CD4-positive, alpha-beta T cell treated with Interleukin-12 subunit alpha and Interleukin-12 subunit beta, for 1 hour (primary cell): ENCODE measurements at places on chromosomes 1 and 21.

DNA sequence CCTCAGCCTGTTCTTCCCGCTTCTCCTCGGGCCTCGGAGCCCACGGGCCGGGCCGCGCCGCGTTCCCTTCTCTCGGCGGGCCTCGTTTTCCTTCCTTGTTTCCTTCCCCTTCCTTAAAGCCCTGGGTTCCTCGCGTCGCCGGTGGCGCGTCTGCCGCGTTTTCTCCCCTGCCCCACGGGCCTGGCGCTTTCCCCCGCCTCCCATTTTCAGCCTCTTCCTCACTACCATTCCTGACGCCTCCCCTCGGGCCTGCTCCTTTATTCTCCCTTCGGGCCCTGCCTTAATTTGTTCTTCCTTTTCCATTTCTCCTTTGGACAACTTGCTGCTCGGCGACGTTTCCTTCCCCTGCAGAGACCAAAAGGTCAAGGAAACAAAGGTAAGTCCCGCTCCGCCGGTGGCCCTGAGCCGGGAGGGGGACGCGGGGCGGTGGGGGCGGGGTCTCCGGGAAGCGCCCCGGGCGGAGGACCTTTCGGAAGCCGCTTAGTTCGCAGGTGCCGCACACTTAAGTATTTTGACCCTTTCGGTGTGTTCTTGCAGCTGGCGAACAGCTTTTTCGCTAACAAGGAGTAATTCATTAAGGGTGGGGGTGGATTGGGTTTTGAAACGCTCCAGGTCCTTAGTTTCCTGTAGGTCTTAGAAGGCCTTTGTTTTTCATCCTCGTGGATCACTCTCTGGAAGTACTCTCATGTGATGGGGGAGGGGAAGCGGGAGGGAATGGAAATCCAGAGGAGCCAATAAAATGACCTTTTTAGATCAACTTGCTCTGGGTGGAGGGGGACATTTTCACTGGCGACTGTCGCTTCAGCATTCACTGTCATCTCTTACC is 780 bp downstream of the YTHDF2 start:
- DNase-seq: peak; percentile 57

GRCh38 chr1:100580446-100580845 is 42.5 kb downstream of the GPR88 start:
- no peak for DNase-seq

DNA sequence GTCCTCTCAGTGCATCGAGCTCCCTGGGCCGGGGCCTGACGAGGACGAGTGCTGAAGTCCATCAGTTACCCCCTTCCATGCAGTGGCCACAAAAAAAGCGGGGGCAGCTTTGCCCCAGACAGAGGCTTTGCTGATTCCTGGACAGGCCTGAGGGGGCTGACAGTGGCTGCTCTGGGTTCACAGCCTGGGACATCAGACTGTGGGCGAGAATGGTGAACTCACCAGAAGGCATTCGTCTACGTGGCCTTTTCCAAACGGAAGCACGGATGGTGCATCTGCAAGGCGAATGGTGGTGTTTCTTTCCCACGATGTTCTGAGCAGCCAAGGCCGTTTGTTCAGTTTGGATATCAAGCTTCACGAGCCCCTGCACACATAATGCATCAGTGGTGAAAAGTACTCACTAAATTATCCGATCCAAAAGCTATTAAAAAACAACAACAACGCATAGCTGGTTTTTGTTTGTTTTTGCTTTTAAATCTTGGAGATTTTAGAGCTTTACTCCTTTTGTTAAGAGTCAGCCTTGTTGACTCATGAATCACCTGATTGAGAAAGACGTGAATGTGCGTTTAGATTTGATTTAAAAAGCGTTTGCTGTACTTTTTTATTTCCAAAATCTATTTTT is 6.3 kb upstream of the ZBTB21 start:
- DNase-seq: no peak

DNA sequence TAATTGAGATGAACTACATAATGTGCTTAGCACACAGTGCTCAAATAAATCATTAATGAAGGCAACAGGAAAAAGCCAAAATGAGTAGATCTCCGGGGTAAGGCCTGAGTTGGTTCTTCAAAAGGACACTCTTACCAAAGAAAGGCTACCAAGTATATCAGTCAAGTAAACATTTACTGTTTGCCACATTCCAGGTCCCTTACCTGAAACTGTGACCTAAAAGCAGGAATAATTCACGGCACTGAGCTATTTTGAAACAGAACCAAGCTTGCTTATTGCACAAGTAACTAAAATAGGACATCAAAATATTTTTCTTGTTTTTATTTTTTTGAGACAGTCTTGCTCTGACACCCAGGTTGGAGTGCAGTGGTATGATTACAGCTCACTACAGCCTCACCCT is 2.0 kb upstream of the PITHD1 start:
- no peak for DNase-seq

DNA sequence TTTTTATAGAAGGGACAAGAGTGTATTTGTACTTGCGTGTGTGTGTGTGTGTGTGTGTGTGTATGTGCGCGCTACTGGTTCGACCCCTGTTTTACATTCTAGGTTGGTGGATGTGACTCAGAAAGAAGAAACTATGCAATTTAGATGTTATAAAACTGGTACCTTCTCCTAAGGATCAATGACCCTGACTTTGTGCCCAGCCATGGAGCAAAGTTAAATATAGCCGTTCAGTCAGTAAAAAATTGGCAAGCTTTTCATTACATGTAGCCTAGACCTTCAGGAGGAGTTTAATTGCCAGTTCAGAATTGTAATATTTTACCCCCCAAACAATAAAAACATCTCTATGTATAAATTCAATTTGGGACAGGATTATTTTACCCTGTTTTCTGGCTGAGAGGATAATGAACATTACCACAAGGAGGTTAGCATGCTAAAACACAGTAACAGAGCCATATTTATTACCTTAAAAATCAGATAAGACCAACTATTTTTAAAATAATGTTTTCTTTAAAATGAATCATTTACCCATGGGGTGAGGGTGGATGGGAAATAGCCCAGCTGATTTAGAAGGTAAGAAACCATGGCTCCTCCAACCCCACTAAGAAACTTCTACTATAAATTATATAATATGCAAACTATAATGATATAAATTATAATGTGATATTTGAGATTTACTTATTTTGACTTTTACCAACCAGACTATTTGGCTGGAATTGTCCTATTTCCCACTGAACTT is 33.5 kb upstream of the MTR start:
- no peak for DNase-seq

DNA sequence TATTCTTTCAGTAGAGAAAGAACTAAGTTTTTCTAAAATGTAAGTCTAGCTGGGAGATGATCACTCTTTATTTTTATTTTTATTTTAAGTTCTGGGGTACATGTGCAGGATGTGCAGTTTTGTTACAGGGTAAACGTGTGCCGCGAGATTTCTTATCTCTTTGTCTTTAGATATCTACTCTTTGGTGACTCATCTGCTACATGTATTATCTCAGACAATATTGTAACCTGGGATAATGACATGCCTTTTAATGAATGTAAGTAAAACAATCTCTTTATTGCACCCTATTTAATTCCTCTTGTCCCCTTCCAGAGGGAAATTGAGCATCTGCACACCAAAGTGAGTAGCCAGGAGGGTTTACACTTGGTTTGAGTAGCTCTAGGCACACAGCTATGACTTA is 9.4 kb downstream of the CR2 start:
- DNase-seq: no peak

DNA sequence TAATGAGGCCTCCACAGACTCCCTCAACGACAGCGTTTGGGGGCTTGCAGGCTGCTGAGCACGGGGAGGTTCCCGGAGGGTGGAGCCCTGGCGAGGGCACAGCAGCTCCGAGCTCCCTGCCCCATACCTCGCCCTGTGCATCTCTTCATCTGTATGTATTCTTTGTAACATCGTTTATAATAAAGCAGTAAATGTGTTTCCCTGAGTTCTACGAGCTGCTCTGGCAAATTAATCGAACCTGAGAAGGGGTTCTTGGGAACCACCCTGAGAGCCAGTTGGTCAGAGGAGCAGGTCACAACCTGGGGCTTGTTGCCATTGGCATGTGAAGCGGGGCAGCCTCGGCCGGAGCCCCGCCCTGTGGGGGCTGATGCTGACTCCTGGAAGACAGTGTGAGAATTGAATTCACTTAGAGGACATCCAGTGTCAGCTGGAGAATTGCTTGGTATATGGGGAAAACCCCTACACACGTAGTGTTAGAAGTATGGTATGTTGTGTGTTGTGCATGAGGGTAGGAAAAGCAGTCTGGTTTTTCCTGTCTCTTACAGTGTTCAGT is 11.5 kb downstream of the SLC37A1 start:
- DNase-seq: no peak

- DNase-seq: no peak
Measured at GRCh38 chr1:57489358-57490036, 65.6 kb upstream of the DAB1 start.

GRCh38 chr1:109235137-109235536 is 14.2 kb upstream of the CELSR2 start:
- DNase-seq: no peak

- DNase-seq: no peak
Measured at GRCh38 chr1:29417971-29418370, 181.6 kb downstream of the PTPRU start.

- peak; percentile 13 for DNase-seq
Measured at GRCh38 chr1:201530741-201531531, 8.0 kb upstream of the NAV1 start.

DNA sequence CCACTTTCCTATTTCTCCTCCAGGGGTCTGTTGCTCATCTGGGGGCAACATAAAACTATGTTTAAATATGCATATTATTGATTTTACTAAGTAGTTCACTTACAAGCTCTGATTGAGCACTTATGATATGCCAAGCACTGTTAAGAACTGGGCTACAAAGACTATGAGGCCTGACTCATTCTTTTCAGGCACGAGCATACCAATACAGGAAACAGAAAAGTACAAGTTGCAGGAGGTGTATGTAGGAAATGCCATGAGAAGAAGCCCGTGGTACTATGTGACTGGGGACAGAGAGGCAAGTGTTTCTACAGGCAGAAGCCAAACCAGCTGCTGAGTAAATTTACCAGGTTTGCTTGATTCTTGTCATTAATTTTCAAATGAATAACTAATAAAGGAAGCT is 120.4 kb upstream of the PTGFR start:
- DNase-seq: no peak

- no peak for DNase-seq
Measured at GRCh38 chr1:42086146-42086545, 67.1 kb upstream of the GUCA2B start.

- DNase-seq: no peak
Measured at GRCh38 chr1:207922554-207922953, 11.6 kb upstream of the CD34 start.

DNA sequence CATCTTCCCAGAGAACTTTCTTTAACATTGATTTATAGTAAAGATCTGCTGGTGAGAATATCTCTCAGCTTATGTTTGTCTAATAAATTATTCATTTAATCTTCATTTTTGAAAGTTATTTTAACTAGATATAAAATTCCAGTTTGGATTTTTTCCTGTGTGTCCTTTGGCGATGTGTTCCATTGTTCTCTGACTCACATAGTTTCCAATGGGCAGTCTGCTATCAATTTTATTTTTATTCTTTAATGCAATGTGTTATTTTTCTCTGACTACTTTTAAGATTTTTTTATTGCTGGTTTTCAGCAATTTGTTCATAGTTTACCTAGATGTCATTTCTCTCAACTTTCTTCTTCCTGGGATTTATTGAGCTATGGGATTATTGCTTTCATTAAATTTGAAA is 325.2 kb upstream of the POGK start:
- no peak for DNase-seq

DNA sequence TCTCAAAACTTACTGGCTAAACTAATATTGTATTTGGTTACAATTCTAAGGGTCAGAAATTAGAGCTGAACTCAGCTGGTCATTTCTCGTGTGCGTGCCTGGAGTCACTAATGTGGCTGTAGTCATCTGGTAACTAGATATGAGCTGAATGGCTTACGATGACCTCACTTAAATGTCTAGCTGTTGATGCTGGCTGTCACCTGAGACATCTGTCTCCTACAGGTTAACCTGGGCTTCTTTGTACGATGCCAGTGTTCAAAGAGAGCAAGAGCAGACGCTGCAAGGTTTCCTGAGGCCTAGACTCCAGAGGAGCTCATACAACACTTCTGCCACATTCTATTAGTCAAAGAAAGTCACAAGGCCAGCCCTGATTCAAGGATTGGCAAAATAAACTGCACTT is 17.1 kb upstream of the ALG6 start:
- DNase-seq: no peak

DNA sequence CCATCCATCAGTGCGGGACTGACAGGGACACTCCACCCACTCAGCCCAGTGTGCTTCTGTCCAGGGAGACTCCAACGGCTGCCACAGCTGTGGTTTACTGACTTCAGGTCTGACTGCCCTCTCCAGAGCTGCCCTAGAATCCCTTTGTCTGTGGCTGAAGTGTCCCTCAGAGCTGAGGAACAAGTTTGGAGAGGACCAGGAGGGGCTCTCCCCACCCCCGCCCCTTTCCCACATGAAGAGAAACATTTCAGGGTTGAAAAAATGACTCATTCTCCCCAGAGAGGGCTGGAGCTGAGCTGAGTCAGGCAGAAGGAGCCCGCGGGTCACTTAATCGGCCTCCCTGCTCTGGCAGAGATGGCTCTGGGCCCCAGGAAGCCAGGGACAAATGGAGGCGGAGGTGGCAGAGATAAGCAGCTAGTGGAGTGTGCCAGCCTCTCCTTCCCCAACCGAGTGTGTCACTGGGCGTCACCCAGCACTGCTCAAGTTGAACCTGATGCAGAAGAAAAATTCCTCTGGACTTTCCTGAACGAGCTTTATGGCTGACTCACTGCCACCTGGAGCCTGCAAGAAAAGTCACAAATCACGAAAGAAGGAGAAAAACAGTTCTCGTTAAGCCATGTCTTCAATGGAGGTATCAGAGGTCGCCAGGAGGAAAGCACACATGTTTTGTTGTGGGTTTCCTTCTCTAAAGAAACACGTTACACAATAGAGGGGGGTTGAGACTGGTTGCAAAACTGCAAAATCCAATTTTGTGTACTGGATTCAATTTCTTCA is 34.3 kb upstream of the ECE1 start:
- peak; percentile 50 for DNase-seq

DNA sequence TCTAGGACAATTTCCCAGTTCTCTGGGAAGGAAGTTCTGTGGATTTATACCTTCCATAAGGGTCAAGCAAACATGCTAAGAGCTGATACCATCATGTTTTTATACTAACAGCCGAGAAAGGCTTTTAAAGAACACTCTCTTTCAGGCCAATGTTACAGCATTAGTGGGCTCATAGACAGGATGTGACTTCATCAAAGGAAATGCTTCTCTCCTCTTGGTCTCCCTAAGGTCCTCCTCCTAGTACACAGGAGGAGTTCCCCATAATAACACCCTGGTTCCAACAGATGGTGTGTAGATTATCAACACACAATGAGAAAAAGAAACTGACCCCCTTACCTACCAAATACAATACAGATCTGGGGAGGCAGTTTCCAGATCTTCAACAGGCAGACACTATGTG is 26.7 kb upstream of the GLIS1 start:
- DNase-seq: peak; percentile 49
